AG04450 (cell line): ENCODE measurements at places on chromosomes 2 and 18. TPM values are rescaled to one million over a fixed set of nuclear protein-coding genes. Genes with fewer than 3 reads are reported as not detected.

DNA sequence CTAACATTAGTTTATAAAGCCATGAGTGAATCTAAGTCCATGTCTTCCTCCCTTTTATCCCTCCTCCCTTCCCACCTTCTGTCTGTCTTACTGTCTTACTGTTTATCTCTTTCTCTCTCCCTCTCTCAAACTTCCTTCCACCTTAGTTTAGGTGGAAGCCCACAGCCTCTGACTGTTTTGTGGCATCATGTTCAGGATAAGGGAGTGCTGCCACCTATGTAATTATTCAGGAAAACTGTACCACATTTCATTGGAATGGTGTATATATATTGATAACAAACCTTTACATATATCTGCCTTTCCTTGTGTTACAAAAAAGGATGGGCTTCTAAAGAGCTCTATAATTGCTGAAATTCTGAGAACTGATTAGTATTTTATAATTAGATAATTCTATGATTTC lies 48.7 kb downstream of the NETO1 start:
- no peak for DNase-seq

C2orf66 gene
- polyA plus RNA-seq, result 0.05 TPM in 1 of 2 replicates, not detected in the other

- DNase-seq, result no peak
Measured at GRCh38 chr18:42583283-42583731, 532.2 kb downstream of the RIT2 start.

DNA sequence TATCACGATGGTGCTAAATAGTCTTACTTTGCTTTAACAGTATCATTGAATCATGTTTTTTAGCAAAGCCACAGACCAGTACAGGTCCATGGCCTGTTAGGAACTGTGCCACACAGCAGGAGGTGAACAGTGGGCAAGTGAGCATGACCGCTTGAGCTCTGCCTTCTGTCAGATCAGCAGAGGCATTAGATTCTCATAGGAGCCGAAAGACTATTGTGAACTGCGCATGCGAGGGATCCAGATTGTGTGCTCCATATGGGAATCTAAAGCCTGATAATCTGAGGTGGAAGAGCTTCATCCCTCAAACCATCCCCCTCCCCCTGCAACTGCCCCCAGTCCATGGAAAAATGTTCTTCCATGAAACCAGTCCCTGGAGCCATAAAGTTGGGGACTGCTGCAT lies 102.3 kb upstream of the OSR1 start:
- no peak for DNase-seq

GRCh38 chr2:60596411-60596810 lies 43.0 kb upstream of the BCL11A start:
- no peak for DNase-seq
